ENCODE measurements at places on chromosomes 13 and 19.

DNA sequence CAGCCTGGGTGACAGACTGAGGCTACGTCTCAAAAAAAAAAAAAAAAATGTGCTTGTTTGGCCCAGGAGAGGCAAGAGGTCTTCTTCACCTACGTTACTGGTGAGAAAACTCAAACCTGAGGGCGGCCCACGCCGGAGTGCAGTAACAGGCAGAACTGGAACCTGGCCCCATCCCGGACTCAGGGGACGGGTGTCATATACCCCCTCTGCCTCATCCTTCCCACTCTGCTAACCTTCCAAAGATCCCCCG, 414 bp upstream of the ADAT3 start:
- no peak for DNase-seq

GRCh38 chr13:29319451-29319850, 276.0 kb downstream of the SLC7A1 start:
- DNase-seq: no peak

- DNase-seq: no peak
Measured at GRCh38 chr13:51327961-51328360, 11.5 kb upstream of the SERPINE3 start.

DNA sequence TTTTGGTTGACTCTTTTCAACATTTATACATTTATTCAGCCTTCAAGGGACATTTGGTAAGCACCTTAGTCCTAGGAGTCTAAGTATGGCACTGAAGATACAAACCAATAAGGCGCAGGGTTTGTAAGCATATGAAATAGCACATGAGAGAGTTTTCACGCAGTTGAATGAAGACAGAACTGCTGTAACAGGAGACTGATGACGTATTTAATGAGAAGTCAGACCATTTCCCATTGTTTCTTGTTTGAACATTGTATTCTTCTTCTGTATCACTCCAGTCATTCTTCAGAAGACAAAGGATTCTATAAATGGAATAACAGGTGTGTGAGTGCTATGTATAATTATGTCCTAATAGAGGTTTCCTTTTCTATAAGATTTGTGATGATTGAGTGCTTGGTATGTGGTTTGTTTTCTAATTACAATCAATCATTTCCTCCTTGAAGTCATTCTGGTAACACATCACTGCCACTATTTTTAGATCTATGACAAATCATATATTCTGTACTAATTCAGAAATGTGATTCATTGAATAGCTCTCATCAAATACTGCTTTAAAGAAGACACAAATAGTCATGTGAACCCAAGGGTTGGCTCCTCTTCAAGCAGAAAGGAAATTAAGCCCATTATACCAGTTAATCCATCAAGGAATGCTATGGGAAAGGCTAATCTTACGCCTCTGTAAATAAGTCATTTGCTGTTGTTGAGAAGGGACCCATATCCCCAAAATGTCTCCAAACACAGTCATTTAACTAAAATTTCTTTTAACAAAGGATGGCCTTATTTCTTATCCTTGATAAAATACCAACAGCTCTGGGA, 222.8 kb upstream of the NBEA start:
- no peak for DNase-seq

DNA sequence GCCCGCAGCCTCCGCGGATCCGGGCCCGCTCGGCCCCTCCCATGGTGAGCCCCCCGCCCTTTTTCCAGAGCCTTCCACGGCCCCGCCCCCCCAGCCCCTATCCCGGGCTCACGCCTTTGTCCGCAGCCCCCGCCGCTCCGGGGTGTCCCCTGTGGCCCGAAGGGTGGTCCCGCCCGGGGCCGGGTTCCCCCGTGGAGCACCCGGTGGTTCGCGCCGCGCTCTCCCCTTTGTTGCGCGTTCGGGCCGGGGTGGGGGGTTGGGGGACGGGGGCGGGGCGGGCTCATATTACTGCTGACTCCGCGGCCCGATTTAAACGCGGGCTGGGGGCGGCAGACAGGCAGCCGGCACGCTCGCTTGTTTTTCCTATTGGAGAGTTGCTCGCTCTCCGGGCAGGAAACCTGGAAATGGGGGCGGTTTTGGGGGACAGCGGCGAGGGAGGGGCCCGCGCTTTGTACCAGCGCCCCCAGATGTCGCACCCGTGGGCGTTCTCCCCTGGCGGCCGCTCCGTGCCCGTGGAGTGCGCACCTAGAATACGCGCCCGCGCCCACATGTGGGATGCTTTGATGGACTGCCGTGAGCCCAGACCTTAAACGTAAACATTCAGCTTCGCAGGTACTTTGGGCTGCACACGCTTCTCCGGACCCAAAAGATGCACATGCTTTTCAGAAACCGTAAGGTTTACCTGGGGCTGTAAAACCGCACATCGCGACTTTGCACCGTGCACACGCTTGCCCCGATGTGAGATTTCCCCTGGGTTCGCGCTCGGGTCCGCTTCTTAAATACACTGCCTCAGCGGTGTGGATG, 699 bp downstream of the PTOV1 start:
- DNase-seq: no peak

- no peak for DNase-seq
Measured at GRCh38 chr19:40381321-40381720, 8.7 kb downstream of the HIPK4 start.

GRCh38 chr19:7850000-7850813, 20.2 kb downstream of the EVI5L start:
- no peak for DNase-seq

GRCh38 chr19:10966809-10967208, 6.0 kb downstream of the SMARCA4 start:
- DNase-seq: no peak

GRCh38 chr13:20053016-20053415, 94.5 kb downstream of the ZMYM2 start:
- no peak for DNase-seq

GRCh38 chr19:11708457-11708856, 30.3 kb downstream of the ZNF823 start:
- no peak for DNase-seq

DNA sequence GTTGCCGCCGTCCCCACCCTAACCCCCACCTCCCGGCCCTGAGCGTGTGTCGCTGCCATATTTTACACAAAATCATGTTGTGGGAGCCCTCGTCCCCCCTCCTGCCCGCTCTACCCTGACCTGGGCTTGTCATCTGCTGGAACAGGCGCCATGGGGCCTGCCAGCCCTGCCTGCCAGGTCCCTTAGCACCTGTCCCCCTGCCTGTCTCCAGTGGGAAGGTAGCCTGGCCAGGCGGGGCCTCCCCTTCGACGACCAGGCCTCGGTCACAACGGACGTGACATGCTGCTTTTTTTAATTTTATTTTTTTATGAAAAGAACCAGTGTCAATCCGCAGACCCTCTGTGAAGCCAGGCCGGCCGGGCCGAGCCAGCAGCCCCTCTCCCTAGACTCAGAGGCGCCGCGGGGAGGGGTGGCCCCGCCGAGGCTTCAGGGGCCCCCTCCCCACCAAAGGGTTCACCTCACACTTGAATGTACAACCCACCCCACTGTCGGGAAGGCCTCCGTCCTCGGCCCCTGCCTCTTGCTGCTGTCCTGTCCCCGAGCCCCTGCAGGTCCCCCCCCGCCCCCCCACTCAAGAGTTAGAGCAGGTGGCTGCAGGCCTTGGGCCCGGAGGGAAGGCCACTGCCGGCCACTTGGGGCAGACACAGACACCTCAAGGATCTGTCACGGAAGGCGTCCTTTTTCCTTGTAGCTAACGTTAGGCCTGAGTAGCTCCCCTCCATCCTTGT, 6.4 kb downstream of the YIPF2 start:
- no peak for DNase-seq

GRCh38 chr13:41694545-41695301, 237.4 kb downstream of the RGCC start:
- peak; percentile 5 for DNase-seq

DNA sequence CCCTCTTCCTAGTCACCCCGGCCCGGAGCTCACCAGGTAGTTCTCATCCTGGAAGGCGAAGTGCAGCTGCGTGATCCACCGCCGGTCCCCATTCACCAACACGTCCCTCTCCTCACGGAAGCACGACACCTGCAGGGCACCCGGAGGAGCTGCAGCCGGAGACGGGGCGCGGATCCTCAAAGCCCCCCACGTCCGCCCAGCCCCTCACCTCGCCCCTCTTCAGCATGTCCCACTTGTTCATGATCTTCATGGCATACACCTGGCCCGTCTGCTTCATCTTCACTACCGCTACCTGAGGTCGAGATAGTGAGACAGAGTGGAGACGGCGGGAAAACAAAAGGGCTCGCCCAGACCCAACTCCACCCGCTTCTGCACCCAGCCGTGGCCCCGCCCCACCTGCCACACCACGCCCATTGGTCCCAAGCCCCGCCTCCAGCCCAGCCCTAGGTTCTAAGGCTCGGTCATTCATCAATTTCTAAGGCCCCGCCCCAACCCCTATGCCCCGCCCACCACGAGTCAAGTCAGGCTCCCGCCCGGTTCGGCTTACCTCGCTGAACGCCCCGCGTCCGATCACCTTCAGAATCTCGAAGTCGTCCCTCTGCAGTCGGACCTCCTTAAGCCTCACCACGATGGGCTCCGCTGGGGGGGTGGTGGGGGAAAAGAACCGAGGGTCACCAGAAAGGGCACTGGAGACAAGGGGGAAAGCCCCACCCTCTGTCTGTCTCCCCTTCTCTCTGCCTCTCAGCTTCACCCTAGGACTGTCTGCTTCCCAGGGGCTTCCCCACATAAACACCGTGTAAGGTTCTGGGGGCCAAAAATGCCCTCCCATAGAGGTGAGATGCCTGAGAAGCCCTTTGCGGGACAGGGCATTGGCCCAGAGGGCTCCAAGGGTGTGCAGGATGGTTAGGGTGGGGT, 2.8 kb downstream of the DMPK start:
- peak; percentile 96 for DNase-seq

- DNase-seq: no peak
Measured at GRCh38 chr13:40568246-40569023, 98.0 kb downstream of the FOXO1 start.

DNA sequence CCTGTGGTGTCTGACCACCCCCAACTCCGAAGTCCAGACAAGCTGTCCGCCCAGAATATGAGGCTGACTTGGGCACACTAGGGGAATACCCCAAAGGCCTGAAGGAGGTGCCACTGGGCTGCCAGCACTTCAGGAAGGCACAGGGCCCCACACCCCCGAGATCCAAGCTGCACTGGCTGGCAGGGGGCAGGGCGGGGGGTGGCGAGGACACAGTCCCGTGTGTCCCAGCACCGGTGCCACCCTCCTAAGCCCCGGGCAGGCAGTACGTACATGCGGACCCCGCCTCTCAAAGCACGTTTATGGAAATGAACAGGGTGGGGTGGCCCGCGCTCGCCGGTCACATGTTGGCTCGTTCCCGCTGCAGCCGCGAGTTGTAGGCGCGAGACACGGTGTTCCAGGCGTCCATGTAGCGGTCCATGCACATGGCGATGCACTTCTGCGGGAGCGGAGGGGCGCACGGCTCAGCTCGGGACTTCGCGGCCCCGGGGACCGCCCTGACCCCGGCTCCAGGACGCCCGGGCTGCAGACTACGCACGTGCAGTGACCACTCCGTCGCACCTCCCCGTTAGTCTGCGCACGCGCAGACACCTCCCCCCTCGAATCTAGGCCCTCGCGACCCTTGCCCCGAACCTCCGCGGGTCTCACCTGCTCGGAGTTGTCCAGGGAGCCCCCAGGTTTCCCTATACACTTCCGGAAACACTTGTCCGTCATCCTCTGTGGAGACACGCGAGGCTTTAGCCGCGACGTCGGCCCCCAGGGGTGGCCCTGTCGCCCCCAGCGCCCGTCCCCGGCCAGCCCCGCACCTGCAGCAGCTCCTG, 566 bp downstream of the TIMM13 start:
- peak; percentile 80 for DNase-seq

DNA sequence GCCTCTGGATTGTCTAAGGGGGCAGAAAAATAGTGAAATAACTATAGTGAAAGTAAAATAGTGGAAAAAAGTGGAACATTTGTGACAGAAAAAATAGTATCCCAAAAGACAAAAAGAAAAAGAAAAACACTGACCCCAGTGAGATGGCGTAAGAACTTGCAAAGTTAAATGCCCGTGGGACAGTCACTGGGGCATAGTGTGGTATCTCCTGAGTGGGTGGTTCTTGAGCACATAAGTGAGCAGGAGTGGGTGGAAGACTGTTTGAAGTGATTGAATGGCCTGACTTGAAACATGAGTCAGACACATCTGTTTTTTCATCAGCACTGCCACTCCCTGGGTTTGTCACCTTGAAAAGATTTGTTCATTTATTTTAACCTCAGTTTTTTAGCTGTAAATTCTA, 2.5 kb downstream of the ZNF430 start:
- no peak for DNase-seq

- DNase-seq: no peak
Measured at GRCh38 chr13:45055902-45056648, 64.2 kb upstream of the GTF2F2 start.

DNA sequence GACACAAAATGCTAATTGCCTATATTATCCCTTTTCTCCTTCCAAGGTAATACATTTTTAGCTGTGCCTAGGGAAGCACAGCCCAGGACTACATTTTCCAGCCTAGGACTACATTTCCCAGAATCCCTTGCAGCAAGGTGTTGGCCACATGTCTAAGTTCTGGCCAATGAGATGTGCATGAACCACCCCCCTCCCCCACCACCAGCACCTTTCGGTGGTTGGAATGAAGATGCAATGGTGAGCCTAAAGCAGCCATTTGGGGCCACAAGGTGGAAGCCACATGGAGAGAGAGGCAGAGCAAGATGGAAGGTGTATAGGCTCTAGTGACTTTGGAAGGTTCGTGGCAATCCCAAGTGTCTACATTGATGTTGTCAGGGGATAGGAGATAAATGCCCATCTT, 16.2 kb downstream of the UNC13A start:
- DNase-seq: no peak

- DNase-seq: no peak
Measured at GRCh38 chr13:33514362-33514761, 228.8 kb upstream of the STARD13 start.

GRCh38 chr13:31052478-31052877, 109.2 kb downstream of the HSPH1 start:
- DNase-seq: no peak

DNA sequence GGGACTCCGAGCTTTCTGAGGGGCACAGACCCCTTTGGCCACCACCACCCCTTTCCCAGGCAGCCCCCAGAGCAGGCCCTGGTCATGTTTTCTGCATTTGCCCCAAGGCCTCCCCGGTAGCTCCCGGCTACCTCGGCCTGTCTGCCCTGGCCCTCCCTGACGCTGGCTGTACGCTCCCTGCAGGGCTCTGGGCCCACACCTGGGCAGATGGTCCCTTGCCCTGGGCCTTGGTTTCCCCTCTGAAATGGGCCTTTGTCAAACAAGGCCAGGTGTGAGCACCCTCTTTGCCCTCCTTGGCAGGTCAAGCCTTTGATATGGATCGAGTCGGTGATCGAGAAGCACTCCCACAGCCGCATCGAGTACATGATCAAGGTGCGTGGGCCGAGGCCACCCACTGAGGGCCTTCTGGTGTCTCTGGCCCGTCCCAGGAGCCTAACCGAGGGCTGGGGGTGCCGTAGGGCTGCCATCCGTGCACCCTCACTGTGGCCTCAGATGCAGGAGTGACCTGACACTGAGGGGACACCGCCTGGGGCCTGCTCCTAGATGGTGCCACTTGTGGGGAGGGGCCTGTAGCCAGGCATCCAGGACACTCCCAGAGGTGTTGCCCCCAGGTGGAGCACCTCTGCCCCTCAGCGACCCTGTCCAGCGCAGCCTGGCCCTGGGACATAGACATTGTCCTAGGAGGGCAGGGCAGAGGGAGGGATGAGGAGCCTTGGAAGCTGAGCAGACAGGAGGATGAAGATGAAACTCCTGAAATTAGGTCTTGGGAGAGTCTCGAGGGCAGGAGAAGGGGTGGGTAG, 30.3 kb downstream of the AP1M1 start:
- no peak for DNase-seq

GRCh38 chr13:109694972-109695371, 91.4 kb downstream of the IRS2 start:
- DNase-seq: no peak

All from GM12891 (cell line).